ENCODE measurements at places on chromosomes 6 and 20.

- DNase-seq: no peak
Observed at GRCh38 chr6:73734832-73735453, 38.9 kb downstream of the CD109 start.

GRCh38 chr20:64083378-64083803 lies 807 bp downstream of the LKAAEAR1 start:
- no peak for DNase-seq

DNA sequence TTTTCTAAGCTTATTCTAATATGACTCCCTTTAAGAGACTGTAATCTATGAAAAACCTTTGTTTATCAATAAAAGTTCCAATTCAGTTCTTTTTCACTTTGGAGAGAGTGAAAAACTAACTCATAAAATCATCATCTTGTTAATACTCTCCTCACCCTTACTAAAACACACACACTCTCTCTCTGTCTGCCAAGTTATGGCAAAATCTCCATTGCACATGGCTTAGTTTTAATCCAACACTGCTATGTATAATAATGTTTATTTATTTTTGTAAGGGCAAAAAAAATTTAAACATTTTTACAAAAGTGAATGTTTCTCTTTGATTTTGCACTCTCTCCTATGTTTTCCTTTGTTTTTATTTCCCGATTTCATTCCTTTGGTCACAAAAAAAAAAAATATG lies 253.2 kb downstream of the BMP7 start:
- DNase-seq: no peak

DNA sequence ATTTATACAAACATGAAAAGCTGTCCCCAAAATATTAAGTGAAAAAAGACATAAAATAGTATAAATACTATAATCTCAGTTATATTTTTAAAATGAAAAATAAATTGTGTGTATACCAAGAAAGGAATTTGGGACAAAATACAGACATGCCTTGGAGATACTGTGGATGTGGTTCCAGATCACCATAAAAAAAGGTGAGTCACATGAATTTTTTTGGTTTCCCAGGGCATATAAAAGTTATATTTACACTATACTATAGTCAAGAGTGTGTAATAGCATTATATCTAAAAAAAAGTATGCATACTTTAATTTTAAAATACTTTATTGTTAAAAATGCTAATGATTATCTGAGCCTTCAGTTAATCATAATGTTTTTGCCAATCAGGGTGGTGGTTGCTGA lies 17.4 kb upstream of the SDHAF4 start:
- DNase-seq: no peak

GRCh38 chr20:41453010-41453950 lies 86.7 kb upstream of the EMILIN3 start:
- no peak for DNase-seq

GRCh38 chr6:46539866-46540265 lies 48.6 kb upstream of the RCAN2 start:
- no peak for DNase-seq

GRCh38 chr6:167109651-167110050 lies 13.2 kb upstream of the CCR6 start:
- no peak for DNase-seq

DNA sequence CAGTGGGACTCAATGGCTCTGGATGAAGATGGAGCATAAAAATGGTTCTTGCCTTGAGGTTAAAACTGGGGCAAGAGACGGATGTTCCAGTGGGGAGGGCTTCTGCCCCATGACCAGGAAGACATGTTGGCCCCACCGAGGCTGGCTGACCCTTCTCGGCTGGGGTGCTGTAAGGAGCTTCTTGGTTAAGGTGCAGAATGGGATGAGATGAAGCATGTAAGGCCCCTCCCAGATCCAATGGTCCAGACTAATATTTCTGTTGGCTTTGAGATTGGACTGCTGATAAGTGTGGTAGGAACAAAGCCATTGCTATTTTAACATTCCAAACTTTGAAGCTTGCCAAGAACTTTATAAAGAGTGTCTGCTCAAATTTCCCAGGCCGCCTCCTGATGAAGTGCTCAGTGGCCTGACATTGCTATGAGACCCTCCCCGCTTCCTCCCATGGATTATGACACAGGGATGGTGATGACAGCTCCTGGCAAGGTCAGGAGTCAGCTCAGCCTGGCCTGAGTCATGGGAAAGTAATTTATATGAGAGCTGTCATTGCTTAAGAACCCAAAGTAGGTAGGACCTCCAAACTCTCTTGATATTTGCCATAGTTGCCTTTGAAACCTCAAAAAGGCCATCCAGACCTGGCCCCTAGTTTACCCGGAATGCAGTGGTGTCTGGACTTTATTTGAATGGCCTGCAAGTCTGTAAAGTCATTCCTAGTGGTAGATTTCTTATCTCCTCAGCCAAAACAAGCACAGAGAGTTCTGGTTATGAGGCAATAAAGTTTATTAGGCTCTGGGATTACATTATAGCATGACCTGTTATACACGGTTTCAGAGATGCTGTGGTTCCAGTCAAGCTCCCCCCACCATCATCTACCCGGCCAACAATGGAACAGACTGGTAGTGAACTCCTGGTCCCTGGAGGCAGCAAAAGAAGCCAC lies 55.2 kb downstream of the TGM2 start:
- no peak for DNase-seq

GRCh38 chr20:8853805-8854338 lies 215.0 kb upstream of the PLCB4 start:
- DNase-seq: no peak

GRCh38 chr6:6590530-6590929 lies 2.0 kb downstream of the LY86 start:
- no peak for DNase-seq

DNA sequence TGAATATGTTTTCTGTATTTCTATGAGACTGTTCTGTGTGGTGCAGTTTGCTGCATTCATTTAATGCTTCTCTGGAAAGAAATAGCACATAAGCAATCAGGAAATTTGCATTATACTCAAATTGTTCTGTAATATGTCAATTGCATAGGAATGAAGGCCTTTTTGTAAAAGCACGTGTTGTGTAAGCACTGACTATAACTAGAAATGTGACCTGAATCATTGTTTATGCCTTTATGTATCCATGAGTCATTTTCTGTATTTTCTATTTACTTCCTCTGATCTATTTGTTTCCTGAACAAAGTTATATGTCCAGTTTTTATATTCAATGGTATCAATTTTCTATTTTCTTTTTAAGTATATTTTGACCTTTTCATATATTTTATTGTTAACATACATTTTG lies 1455.3 kb downstream of the GRIK2 start:
- DNase-seq: no peak

DNA sequence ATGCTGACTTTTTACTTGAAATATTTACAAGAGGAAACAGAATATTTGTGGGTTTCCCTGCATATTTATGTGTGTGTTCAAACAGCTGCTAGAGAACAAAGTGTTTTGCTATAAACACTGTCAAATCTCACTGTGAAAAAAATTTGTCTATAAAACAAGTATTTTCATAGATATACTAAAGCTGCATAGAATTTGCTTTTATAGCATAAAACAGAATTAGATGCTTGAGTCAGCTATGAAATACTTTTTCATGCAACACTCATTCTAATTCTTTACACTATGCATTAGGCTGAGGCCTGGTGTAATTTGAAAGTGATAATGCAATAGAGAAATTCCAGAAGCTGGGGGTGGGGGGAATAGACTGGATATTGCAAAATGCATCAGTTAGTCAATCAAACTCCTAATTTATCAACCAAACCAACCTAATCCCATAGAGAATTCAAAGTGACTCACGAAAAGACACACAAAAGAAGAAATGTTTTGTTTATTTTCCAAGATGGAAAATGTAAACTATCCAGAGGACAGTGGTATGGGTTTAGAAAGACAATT lies 148.2 kb downstream of the LAMA2 start:
- DNase-seq: no peak

DNA sequence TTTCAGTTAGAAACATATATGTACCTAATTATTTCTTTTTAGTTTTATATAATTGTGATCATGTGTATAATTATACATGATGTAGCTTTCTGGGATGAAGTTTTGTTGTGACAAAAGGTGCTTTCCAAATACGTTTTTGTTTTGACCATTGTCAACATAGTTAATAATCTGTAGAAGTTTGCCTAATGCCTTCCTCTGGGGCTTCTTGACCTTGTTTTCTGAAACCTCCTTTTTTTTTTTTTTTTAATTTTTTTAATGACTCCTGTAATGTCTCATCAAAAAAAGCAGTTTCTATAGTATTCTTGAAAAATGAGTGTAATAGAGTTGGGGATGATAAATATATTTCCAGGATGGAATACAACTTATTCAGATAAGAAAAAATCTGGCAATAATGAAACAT lies 434.7 kb upstream of the SOX4 start:
- no peak for DNase-seq

DNA sequence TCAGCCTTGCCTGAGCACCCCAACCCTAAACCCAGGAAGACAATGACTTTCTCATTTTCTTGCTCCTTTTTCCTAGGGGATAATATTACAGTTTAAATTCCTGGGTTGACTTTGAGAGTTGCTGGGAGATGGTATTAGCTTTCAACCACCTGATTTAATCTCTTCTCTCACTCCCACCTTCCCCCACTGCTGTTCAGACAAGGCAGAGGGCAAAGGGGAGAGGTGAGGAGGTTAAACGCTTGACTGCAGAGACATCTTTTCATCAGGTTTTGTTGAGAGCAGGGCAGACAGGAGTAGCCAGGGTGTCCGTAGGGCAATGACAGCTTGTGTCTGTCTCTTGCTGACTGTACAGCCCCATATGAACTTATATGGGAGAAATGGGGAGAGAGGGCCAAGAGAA lies 811.2 kb downstream of the MAFB start:
- DNase-seq: no peak

- DNase-seq: no peak
Observed at GRCh38 chr20:32470025-32470861, 112.1 kb downstream of the ASXL1 start.

- no peak for DNase-seq
Observed at GRCh38 chr6:161128680-161129196, 137.2 kb downstream of the MAP3K4 start.

DNA sequence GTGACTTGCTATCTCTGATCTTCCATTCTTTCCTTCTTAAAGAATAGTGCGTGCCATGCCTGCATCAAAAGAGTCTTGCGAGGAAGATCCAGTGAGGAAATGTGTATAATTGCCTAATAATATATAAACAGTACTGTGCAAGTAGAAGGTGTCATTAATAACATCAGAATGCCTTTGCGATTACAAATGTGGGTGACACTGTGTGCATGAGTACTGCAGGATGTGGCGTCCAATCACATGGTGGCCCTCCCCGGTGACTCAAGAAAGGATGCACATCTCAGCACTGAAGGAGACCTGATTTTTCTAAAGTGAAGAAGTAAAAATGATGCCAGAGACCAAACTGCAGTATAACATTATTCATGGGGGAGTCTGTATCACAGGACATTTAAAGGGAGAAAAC lies 107.5 kb upstream of the EDN1 start:
- DNase-seq: no peak

DNA sequence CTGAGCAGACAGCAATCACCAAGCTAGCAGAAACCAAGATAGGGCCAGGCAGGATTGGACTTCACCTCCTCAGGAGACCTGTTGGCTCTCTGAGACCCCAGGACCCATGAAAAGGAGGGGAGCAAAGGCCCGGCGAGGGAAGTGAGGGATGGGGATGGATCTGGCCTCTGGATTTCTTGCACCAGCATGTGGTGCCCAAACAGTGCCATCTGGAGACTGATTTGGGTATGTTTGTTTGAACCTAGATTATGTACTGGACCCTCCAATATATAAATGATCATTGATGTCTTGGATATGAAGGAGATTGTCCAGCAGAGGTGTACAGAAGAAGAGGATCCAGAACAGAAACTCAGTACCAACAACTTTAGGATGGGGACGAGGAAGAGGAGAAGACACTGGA lies 83.4 kb upstream of the LY86 start:
- DNase-seq: no peak

GRCh38 chr6:19838442-19839236 lies 1.5 kb downstream of the ID4 start:
- DNase-seq: no peak

- DNase-seq: no peak
Observed at GRCh38 chr6:7675353-7675945, 50.5 kb upstream of the BMP6 start.

GRCh38 chr6:157625764-157626163 lies 197.3 kb upstream of the SNX9 start:
- no peak for DNase-seq

- DNase-seq: no peak
Observed at GRCh38 chr20:19903168-19903811, 113.9 kb upstream of the NAA20 start.

DNA sequence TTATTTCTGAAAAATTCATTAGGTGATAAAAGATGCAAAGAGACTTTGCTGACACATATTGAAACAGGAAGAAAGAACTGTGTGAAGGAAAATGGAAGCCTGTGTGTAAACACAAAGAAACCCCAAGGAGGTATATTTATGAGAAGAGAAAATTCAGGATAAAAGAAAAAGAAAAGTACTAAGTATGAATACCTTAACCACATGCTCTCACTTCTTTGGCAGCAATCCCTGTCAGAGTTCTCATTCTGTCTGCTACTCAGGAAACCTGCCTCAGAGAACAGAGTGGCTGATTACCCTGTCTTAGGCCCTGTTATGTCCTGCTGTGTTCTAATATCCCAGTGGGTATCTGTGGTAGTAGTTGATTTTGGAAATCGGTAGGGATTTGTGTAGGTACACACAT lies 457.9 kb downstream of the TBC1D32 start:
- DNase-seq: no peak

GRCh38 chr6:79564636-79565035 lies 27.4 kb upstream of the LCA5 start:
- no peak for DNase-seq

DNA sequence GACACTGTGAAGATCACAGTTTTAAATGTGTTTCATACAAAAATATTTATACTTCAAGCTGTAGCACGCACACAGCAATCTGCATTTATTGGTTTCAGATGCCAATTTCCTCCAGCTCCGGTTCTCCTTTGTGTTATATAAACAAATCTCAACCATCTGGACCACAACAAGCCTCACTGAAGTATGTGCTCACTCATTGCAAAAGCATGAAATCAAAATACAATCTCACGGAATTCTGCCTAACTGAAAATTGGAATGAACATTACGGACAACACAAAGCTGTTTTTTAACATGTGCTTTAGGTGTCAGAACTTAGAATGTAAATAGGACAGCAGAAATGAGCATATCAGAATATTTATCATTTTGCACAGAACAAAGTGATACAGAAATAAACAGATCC lies 38.0 kb downstream of the RCAN2 start:
- DNase-seq: no peak

- no peak for DNase-seq
Observed at GRCh38 chr6:129416337-129416990, 293.5 kb downstream of the ARHGAP18 start.
